H54 (cell line): ENCODE measurements at places on chromosomes 1 and 21.

DNA sequence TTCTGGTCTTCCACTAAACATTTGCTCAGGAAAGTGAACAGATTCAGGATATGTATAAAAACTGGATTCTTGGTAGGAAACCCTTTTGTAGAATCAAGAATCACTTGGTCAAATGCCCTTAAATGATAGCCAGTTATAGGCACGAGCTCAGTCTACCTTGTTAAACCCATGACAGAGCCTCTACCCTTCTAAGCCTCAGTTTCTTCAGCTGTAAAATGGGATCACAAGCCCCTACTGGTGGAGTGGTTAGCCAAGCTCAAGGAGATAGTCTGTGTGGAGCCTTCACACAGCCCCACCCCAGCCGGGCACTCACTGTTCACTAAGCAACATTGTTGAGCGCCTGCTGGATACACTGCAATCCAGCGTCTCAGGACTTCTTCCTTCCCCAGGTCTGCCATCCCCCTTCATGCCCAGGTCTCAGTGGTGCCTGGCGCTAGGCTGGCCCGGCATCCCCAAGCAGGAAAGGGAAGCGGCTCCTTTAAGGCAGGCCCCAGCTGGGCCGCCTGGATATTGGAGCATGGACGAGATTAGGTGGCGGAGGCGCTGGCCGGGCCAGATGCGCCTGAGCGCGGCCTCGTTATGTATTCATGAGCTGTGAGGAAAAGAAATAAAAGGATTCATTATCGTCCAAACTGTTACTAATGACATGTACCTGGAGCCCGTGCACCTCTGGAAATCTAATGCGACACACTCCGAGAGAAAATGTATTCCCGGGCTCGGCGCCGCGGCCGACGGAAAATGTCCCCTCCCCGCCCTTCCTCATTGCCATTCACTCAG is 75.6 kb downstream of the TAS1R2 start:
- no peak for DNase-seq

DNA sequence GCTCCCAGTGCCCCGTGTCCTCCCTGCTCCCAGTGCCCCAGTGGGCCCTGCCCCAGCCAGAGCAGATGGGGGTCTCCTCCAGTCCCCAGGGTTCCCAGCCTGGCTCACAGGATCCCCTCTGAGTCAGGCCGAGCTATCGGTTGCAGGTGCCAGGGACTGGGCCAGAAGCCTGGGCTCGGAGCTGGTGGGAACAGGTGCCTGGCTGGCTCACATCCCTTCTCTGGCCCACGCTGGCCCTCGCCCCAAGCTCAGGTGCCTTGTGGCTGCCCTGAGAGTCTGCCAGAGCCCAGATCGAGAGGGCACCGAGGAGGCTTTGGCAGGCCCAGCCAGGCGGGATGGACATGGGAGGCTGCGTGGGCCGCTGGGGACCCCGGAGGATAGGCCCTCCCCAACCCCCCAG is 18.9 kb downstream of the PLCH2 start:
- no peak for DNase-seq

- DNase-seq: no peak
Observed at GRCh38 chr1:40399984-40400704, 26.6 kb downstream of the SMAP2 start.

GRCh38 chr21:21345296-21345695 is 347.1 kb downstream of the NCAM2 start:
- no peak for DNase-seq

- no peak for DNase-seq
Observed at GRCh38 chr1:27536010-27536757, 46.2 kb upstream of the WASF2 start.

GRCh38 chr1:108947871-108948525 is 15.3 kb downstream of the CLCC1 start:
- no peak for DNase-seq

GRCh38 chr1:13722808-13723360 is 22.9 kb downstream of the PRDM2 start:
- no peak for DNase-seq
